Hepatocyte (in vitro differentiated cells): ENCODE measurements at places on chromosomes 16 and 17. TPM values are rescaled to one million over a fixed set of nuclear protein-coding genes. Genes with fewer than 3 reads are reported as not detected.
A peak's percentile ranks its signal among the peaks of the same experiment; 100 is the strongest.

DNA sequence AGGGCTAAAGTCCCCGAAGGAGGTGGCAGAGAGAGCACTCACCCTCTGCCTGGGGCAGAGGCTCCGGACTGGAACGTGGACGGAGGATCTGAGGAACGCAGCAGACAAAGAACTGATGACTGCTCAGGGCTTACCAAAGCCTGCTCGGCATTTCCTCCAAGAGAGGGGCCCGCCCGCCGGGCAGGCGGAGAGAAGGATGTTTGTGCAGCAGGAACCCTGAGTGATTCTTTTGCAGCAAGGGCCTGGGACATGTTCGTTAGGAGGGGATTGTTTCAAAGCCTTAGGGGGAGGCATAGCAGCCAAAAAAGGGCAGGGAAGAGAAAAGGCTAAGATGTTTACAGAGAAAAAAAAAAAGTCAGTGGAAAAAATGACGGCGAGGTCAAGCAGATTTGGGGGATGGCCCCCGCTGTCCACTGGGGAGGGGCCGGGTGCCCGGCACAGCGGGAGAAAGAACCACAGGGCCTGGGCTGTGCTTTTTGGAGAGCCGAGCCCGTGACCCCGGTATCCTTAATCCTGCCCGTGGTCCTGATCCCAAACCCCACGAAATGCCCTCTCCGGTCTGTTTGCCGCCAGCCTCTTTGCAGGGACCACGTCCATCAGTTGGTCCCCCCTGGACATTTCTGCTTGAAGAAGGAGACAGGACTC is 129.3 kb downstream of the NTN1 start:
- H3K36me3 ChIP-seq = no peaks in the 10 kb centered on the region
- DNase-seq = peak; percentile 69
- peaks cover 20% of the 10 kb centered on the region for H3K27me3 ChIP-seq
- H3K4me1 ChIP-seq = peaks cover 17% of the 10 kb centered on the region

GRCh38 chr16:64475627-64476351 is 646.1 kb downstream of the CDH11 start:
- H3K4me3 ChIP-seq = no peak overlapping the region
- no peak overlapping the region for H3K27ac ChIP-seq
- H3K27me3 ChIP-seq = no peaks in the 10 kb centered on the region
- H3K36me3 ChIP-seq = no peaks in the 10 kb centered on the region

Gene SLC52A1
- 0.13 TPM in 1 of 2 replicates, not detected in the other for total RNA-seq

- H3K4me3 ChIP-seq = no peak overlapping the region
- DNase-seq = no peak
- H3K27me3 ChIP-seq = no peaks in the 10 kb centered on the region
- no peaks in the 10 kb centered on the region for H3K36me3 ChIP-seq
- H3K27ac ChIP-seq = no peak overlapping the region
- peaks cover 3% of the 10 kb centered on the region for H3K4me1 ChIP-seq
These were observed 270.1 kb downstream of the PHKB start for GRCh38 chr16:47731252-47731651.

GRCh38 chr17:58047376-58048150 is 35.7 kb upstream of the DYNLL2 start:
- H3K4me3 ChIP-seq = no peak overlapping the region
- no peak overlapping the region for H3K27ac ChIP-seq
- H3K27me3 ChIP-seq = no peaks in the 10 kb centered on the region
- H3K4me1 ChIP-seq = no peaks in the 10 kb centered on the region

Gene SPNS3
- 0.17 and 0.20 TPM in 2 replicates for total RNA-seq

DNA sequence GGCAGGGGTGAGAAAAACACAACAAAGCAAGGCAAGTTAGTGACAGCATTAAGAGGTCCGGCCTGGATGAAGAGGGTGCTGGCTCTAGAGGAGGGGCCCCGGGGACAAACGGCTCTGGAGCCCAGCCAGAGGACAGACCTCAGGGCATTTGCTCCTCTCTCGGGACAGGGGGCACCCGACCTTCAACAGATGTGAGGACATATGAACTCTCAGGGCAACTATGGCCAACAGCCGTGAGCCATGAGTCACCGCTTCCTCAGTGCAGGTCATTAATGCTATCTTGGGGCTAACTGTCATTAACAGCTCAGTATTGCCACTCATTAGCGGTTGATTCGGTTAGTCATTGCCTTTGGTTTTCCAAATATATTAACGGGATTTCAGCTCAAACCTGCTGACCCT is 9.7 kb upstream of the ARL5C start:
- H3K36me3 ChIP-seq = no peaks in the 10 kb centered on the region
- H3K4me1 ChIP-seq = no peaks in the 10 kb centered on the region
- no peak overlapping the region for H3K4me3 ChIP-seq
- no peak for DNase-seq

- H3K27me3 ChIP-seq = no peaks in the 10 kb centered on the region
- H3K36me3 ChIP-seq = no peaks in the 10 kb centered on the region
- H3K4me1 ChIP-seq = peaks cover 6% of the 10 kb centered on the region
- H3K4me3 ChIP-seq = no peak overlapping the region
- no peak for DNase-seq
These were observed 22.9 kb downstream of the MBTPS1 start for GRCh38 chr16:84093879-84094270.

DNA sequence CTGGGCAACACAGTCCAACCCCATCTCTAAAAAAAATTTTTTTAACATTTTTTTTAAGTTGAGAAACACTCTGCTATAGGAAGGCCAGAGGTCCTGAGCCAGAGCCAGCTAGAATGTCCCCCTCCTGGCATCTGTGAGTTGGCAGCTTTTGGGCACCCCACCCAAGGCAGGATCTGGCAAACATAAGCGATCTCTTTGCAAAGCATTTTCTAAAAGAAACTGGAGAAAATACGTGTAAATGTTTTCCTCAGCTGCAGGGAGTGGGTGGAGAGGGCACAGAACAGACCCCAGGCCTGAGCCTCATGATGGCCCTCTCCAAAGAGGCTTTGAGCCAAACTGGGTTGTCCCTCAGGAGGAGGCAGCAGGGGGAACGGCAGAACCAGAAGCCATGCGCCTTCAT is 11.7 kb downstream of the CAVIN1 start:
- no peaks in the 10 kb centered on the region for H3K4me1 ChIP-seq
- no peak overlapping the region for H3K4me3 ChIP-seq
- no peak for DNase-seq
- no peaks in the 10 kb centered on the region for H3K27me3 ChIP-seq
- H3K27ac ChIP-seq = no peak overlapping the region

- peaks cover 17% of the 10 kb centered on the region for H3K4me1 ChIP-seq
- H3K27ac ChIP-seq = no peak within 1 kb of the TSS
- no peaks in the 10 kb centered on the region for H3K36me3 ChIP-seq
- no peaks in the 10 kb centered on the region for H3K27me3 ChIP-seq
- peak; percentile 70 for DNase-seq
- H3K4me3 ChIP-seq = peak within 1 kb of the TSS; percentile 90
These were observed at the start of gene SPATA32 for GRCh38 chr17:45261577-45262515. Gene SPATA32, minus strand, starts transcription at chr17:45262094. Its CDS starts 78 bp downstream, at chr17:45262016.

GRCh38 chr17:28812748-28813377 is 29.7 kb downstream of the FAM222B start:
- H3K4me1 ChIP-seq = peaks cover 34% of the 10 kb centered on the region
- peak overlapping the region; percentile 84 for H3K4me3 ChIP-seq
- H3K27ac ChIP-seq = peak overlapping the region; percentile 98
- DNase-seq = no peak
- H3K27me3 ChIP-seq = no peaks in the 10 kb centered on the region
- no peaks in the 10 kb centered on the region for H3K36me3 ChIP-seq

Gene HOXB3
- total RNA-seq = 1.8 and 5.9 TPM in 2 replicates

- H3K4me1 ChIP-seq = peaks cover 12% of the 10 kb centered on the region
- DNase-seq = no peak
- H3K36me3 ChIP-seq = no peaks in the 10 kb centered on the region
- H3K4me3 ChIP-seq = no peak overlapping the region
- H3K27ac ChIP-seq = no peak overlapping the region
These were observed 57.9 kb upstream of the CREBBP start for GRCh38 chr16:3938471-3938842.

Gene SETD6
- total RNA-seq = 9.9 and 11.4 TPM in 2 replicates
